RWPE2 (cell line): ENCODE measurements at places on chromosomes 6 and 20.

DNA sequence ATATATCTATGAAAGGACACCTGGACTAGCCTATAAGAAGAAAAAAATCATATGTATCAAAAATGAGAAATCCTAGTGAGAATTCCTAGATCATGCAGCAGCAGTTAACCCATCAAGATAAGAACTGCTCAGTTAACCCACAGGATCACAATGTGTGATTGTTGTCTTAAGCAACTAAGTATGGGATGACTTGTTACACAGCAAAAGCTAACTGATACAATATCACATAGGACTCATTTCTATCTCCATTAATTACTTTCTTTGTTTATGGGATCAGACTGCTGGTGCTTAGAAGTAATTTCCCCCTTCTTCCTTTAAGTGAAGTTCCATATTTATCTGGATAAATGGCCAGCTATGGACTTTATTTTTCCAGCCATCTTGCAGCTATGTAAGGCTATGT lies 280.8 kb upstream of the MARCKS start:
- no peak for DNase-seq

- no peak for DNase-seq
Measured at GRCh38 chr6:138101946-138102731, 5.1 kb downstream of the PERP start.

DNA sequence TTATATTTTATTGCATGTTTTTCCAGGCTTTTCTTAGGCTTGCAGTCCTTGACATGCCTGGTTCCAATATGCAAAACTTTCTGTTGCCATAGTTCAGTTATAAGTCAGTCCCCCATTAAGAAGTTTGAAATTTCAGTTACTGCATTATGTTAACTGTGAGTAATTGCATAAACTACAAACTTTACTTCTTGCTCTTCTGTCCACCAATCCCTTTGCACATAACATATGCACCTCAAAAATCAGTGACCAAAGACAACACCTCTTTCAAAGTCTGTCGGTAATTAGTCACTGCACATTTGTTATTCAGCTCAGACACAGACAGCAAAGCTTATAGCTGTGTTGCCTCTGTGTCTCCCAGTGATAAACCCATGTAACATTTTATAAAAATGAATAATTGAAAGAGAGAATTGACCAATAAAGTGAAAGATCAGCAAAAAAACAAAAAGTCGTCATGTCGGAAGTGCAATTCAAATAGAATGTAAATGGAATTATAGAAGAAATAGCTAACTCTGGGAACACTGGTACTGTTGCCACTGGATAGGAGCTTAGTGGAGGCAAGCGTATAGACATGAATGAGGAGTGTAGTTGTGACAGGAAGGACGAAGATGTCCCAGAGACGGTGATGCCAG lies 50.3 kb upstream of the BTBD3 start:
- DNase-seq, result no peak

GRCh38 chr6:47235964-47236760 lies 73.5 kb downstream of the TNFRSF21 start:
- no peak for DNase-seq

DNA sequence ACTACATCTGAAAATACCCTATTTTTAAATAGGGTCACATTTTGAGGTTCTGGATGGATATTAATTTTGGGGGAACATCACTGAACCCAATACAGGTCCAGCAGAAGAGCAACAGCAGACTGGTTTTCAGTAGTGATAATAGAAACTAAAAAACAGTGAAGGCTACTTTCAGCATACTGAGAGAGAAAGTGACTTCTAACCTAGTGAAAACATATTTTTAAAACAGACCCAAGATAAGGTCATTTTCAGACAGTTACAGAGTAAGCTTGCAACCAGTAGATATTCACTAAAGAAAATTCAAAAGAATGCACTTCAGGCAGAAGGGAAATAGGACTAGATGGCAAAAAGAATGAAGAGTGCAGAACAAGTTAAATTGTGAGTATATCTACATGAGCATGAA lies 42.0 kb upstream of the TMEM244 start:
- DNase-seq, result no peak

DNA sequence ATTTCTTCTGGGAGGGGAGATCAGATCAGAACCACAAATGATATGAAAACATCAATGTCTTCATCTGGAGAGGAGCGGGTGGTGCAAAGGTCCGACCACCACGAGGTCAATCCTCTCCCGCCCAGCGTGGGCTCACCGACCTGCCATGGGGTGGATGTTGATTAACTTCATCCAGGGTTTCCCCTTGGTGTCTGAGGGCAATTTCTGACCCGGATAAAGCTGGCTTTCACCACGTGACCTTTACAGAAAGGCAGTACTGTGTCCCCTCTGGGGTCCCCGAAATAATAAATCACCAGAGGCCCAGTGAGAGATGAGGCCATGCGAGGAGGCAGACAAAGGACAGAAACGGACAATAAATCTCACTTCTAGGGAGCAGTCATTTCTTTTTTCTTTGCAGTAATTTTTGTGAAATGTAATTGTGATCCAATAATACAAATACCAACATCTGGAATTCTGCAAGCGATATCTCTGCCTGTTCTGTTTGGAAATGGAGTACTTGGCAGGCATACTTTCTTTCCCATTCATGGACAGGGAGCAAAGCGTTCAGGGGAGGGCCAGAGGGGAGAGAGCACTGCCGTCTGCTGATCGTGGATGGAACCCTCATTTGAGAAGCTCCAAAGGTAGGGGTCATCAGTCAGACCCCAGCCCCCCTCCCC lies 55.1 kb upstream of the APCDD1L start:
- DNase-seq, result no peak

DNA sequence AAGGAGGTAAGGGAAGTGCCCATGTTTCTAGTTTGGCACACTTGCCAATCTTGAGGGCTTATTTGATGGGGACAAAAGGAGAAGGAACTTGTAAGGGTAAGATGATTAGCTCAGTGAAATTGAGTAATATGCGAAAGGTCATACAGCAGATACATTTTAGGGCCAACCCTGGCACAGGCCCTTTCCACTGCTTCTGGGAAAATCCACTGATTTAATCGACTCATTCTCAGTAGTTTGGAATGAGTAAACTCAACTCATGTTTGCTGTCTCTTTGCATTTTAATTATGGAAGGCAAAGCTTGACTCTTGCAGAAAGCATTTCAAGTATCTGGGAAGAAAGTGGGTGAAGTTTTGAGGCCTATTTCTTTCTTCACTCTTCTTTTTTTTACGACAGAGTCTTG lies 20.0 kb downstream of the PHF20 start:
- DNase-seq, result no peak

GRCh38 chr20:2741881-2742280 lies 49.3 kb downstream of the EBF4 start:
- no peak for DNase-seq

- no peak for DNase-seq
Measured at GRCh38 chr6:132659082-132659481, at the start of gene TAAR1. Gene TAAR1 (minus strand): TSS chr6:132659182. CDS start chr6:132646003, 13,179 bp downstream.

- no peak for DNase-seq
Measured at GRCh38 chr20:25238319-25239037, 9.4 kb upstream of the PYGB start.

DNA sequence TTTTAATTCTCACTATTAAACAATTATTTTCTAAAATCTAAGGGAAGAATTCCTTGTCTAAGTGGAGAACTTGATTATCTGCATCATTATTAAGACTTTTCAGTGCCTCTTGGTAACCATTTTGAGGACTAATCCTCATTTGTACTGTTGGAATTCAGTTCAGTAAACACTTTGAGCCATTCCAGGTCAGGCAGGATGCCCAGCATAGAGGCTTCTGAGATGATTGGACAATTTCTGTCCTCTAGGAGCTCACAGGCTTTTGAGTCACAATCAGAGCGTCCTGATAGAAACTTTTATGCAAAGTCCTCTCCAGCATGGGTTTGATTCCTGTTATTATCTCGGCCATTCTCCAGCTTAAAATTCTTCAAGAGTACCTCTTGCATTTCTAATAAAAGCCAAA lies 1304.6 kb downstream of the EPHA7 start:
- DNase-seq, result no peak

DNA sequence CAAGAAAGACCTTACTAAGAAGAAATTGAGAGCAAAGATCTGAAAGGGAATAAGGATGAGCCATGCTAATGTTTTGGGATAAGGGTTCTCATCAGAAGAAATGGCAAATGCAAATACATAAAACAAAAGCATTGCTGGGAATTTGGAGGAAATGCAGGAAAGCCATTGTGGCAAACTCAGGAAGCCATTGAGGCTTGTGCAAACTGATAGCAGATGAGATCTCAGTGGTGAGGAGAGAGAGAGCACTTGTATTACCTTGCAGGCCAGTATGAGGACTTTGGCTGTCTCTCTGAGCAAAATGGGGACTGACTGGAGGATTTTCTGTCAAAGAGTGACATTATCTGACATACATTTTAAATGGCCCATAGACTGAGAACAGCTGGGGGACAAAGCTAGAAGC lies 103.0 kb downstream of the ADGRB3 start:
- DNase-seq, result no peak

DNA sequence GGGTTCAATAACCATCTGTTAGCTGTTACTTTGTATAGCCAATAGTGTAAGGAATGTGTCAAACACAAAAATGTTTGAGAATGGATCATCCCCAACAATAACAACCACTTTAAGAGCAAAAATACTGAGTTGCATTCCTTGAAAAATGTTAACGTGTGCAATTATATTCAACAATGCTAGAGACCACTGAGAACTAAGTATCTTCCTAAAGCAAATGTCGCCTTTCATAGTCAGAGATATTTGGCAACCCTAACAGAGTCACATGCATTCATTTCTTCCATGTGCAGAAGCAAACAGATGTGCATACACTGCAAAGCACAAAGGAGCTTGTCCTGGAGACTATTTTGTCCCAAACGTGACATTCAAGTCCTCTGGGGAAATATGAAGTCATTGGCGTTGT lies 448.6 kb downstream of the GJA1 start:
- DNase-seq, result no peak

- peak; percentile 95 for DNase-seq
Measured at GRCh38 chr20:46814366-46815232, 80.0 kb upstream of the EYA2 start.

- no peak for DNase-seq
Measured at GRCh38 chr6:44152533-44152932, 6.1 kb upstream of the CAPN11 start.

DNA sequence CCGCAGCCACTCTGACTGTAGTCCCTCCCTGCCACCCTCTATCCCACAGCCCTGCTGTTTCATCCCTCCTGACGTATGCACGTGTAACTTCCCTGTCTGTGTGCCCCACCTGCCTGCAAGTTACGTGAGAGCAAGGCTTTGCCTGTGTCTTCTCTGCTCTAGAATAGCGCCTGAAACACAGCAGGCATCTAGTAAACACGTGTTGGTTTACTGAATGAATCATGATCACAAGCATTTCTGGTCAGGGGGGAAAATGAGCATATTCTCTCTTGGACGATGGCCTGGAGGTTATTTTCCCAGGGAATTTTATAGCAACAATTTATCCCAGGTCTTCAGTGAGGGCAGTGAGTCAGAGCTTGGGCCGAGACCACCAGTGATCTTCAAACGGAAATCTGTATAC lies 38.3 kb downstream of the PSMG4 start:
- DNase-seq, result no peak

GRCh38 chr6:113481458-113481857 lies 375.7 kb upstream of the MARCKS start:
- DNase-seq, result no peak

DNA sequence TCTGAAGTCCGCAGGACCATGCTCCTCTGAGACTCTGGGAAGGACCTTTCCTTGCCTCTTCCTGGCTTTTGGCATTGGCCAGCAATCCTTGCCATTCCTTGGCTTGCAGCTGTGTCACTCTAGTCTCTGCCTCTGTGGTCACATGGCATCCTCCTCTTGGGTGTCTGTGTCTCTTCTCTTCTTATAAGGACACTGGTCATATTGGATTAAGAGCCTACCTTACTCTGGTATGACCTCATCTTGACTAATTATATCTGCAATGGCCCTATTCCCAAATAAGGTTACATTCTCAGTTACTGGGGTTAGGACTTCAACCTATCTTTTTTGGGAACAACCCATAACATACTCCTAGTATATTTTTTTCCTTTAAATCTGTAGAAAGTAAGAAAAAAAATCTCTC lies 49.9 kb upstream of the GTSF1L start:
- DNase-seq, result peak; percentile 52

GRCh38 chr6:170393807-170394399 lies 87.3 kb downstream of the FAM120B start:
- no peak for DNase-seq

DNA sequence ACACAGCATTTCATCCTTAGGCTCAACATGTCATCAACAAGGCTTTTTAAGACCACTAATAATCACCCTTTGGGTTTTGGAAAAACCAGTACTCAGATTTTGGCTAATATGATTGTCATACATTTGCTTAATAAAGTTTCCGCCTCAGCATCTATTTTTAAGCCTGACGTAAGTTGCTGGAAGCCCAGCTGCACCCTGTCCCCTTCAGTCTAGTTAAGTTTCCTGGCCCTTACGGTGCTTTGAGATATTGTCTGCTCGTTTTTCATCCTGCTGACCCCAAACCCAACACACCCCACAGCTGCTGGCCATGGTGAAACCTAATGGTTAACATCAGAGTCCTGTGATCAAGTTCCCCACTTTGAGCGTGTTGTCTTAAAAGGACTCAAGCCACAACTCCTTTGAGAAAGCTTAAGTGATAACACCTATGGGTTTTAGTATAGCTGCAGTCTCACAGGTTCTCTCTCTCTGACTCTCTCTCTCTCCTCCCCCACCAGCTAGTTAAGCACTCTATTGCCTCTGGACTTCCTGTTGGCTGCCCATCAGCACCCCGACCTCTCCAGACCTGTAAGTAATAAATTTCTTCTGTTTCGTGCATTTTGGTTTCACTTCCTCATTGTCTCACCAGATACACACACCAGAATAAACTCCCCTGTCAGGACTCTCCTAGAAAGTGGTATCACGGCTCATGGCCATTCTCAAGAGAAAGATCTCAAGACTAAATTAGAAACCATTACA lies 802.0 kb downstream of the C6orf118 start:
- no peak for DNase-seq

GRCh38 chr6:132964101-132964867 lies 149.9 kb downstream of the RPS12 start:
- no peak for DNase-seq

DNA sequence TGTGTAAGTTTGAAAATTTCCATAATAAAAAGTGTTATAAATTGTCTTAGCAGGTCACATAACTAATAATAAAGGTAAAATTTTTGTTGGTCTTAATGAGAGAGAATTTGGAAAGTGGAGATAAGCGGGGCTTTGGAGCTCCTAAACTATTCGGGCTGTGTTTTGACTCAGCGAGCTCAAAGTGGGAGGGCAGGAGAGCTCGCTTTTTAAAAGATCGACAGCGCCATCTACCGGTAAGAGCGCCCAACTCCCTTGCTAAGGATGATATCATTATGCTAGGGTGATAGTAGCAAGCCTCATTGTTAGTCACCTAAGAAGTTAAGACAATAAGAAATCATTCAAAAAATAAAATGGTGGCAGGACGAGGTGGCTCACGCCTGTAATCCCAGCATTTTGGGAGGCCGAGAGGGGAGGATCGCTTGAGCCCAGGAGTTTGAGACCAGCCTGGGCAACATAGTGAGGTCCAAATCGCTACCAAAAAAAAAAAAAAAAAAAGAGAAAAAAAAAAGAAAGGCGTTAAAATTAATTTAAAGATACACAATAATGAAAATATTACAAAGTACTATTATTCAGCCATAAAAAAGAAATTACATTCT lies 24.8 kb downstream of the C6orf15 start:
- DNase-seq, result no peak
